CD4-positive, alpha-beta T cell (primary cell): ENCODE measurements at places on chromosomes 6 and 20. TPM values are rescaled to one million over a fixed set of nuclear protein-coding genes. Genes with fewer than 3 reads are reported as not detected.

GRCh38 chr6:10315658-10316372 is 99.1 kb downstream of the TFAP2A start:
- no peaks in the 10 kb centered on the region for H3K36me3 ChIP-seq
- no peak overlapping the region for H3K27ac ChIP-seq
- no peaks in the 10 kb centered on the region for H3K27me3 ChIP-seq
- no peaks in the 10 kb centered on the region for H3K4me1 ChIP-seq
- no peak for DNase-seq
- no peak overlapping the region for H3K4me3 ChIP-seq

- peak; percentile 81 for DNase-seq
- H3K4me1 ChIP-seq, result peaks cover 8% of the 10 kb centered on the region
- H3K27ac ChIP-seq, result no peak overlapping the region
- H3K4me3 ChIP-seq, result no peak overlapping the region
These were observed 29.0 kb downstream of the HNF4A start for GRCh38 chr20:44384423-44385027.

GRCh38 chr6:62285612-62286469 is at the start of gene KHDRBS2:
Gene KHDRBS2 (minus strand): TSS chr6:62286225.
- H3K4me1 ChIP-seq, result no peaks in the 10 kb centered on the region
- no peaks in the 10 kb centered on the region for H3K36me3 ChIP-seq
- no peak for DNase-seq

DNA sequence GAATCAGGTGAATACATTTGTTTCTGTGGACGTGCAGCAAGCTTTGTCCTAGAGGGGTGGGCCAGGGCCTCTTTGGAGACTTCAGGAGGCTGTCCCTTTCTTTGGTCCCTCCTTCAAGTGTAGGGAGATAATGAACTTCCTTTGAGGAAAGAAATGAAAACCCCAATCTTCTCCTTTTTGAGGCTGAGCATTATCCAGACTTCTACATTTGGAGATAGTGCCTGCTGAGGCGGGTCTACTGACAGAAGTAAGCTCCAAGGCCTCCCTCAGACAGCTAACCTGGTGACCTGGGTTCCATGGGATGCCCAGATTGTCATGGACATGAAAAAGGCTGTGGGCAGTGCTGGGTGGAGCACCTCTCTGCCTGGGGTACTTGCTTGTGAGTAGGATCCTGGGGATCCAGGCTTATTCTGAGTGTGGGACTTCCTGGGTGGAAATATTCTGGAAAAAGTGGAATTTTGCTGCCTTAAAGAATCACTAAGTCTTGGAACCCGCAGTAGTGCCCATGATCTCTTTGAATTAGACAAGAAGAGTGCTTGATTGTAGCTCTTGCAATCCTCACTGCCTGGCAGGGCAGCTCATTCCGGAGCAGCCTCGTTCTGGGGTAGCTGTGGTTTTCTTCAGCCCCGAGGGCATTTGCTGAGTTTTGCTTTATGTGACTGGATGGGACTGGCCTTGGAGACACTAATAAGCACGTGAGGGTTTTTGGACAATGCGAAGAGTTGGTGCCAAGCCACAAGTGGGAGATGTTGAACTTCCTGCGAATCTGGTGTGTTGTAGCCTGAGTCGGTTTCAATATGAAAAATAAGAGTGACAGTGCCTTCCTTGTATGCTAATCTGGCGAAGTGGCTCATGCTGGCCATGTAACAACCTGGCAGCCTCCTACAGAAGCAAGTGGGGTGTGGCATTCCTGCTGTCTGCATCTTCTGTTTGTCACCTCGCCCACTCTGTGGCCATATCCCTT is 28.1 kb downstream of the SNRNP48 start:
- peaks cover 5% of the 10 kb centered on the region for H3K4me1 ChIP-seq
- H3K27ac ChIP-seq, result no peak overlapping the region
- H3K4me3 ChIP-seq, result no peak overlapping the region
- peak; percentile 7 for DNase-seq
- H3K36me3 ChIP-seq, result no peaks in the 10 kb centered on the region

DNA sequence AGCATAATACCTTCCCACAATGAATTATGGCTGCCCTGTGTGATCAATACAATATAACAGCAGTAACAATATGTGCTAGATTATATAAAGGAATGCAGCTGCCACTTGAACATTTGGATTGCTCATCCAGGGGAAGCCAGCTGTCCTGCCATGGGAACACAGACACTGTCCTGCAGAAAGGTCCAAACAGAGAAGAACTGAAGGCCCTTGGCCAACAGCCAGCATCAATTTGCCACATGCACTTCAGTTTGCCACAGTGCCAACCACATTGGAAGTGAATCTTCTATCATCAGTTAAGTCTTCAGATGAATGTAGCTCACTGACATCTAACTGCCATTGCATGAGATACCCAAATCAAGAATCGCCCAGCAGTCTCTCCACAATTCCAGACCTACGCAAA is 332.4 kb downstream of the PRKN start:
- no peak overlapping the region for H3K27ac ChIP-seq
- no peaks in the 10 kb centered on the region for H3K4me1 ChIP-seq
- no peaks in the 10 kb centered on the region for H3K27me3 ChIP-seq
- no peak overlapping the region for H3K4me3 ChIP-seq
- H3K36me3 ChIP-seq, result no peaks in the 10 kb centered on the region

The KHDC1L gene
- total RNA-seq, result not detected

The REM1 gene
- not detected for total RNA-seq

The BCKDHB gene
- 7.8 TPM for total RNA-seq

The PXDC1 gene
- 0.17 TPM for total RNA-seq
